ENCODE measurements at places on chromosomes 11 and 22.

- DNase-seq = no peak
Measured at GRCh38 chr11:122140500-122140899, 24.5 kb upstream of the BLID start.

GRCh38 chr22:19482297-19482696 lies 2.6 kb downstream of the CDC45 start:
- no peak for DNase-seq

DNA sequence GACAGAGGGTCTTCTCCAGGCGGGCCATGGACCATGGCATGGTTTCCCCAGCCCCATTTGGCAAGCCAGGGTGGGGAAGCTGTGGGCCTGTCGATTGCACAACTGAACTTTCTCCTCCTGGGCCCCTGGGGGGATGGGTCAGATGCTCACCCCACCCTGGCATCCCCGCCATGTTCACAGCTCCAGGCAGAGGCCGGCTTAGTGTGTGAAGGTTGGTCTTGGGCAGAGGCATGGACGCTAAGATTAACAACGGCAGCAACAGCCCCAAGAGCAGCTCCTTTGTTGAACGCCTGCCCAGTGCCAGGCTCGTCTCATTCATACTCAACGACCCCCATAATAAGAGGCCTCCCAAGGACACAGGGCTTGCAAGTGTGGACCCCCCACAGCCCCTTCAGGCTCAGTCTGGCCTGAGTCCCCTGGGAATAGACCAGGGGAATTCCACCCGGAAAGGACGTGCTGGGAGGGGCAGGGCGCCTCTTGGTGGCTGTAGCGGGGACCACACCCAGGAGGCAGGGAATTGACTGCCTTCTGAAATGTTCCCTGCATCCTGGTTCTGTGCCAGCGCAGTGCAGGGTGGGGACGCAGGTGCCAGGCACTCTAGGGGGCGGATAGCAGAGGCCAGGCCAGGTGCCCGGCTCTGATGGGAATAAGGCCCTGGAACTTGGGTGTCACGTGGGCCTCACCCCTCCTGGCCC lies 8.3 kb downstream of the TSPO start:
- no peak for DNase-seq

DNA sequence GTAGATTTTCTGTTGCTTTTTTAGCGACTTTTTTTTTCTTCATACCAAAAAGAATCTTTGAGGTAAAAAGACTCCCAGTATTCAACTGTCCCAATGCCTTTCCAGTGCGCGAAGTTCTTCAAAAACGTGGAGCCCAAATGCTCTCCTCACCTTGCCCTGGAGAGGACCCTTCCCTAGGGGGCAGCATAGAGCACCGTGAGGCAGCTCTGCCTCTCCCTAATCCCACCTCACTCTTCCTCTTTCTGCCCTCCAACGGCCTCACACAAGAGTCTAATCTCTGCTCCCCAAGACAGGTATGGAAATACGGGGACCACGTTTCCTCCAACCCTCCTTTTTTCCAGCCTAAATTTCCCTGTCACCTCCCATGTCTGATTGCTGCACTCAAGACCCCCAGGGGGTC lies 117.5 kb upstream of the ALX4 start:
- DNase-seq = no peak

DNA sequence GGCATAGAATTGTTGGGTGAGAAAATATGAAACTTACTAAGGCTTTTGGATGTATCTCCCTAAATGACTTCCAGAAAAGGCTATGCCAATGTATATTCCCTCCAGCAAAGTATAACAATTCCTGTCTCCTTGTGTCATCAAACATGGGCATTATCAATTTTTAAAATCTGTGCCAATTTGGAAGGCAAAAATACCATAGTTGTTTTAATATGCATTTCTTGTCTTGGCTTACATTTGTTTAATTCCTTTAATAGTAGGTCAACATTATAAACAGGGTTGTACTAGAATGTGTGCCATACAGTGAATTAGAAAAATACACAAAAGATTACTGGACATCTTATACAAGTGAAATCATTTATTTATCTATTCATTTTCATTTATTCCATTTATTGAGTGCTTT lies 41.6 kb downstream of the DCUN1D5 start:
- no peak for DNase-seq

- no peak for DNase-seq
Measured at GRCh38 chr22:49792107-49792506, 35.6 kb downstream of the BRD1 start.

DNA sequence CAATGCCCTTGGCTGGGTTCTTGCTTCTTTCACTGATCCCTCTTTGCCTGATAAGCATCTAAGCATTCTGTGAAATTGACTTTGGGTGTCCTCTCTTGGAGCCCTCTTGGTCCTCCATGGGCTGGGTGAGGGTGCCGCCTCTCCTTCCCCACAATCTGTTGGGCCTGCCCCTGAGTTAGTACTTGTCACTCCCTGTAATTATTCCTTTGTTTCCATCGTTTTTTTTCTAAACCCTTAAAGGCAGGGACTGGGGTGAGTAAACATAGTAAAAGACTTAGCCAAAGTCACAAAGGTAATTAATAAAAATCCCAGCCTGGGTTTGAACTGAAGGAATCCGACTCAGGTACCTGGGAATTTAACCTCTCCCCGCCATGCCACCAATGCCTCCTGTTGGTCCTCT lies 188.1 kb downstream of the MYO18B start:
- no peak for DNase-seq

GRCh38 chr22:20909543-20910303 lies 7.5 kb upstream of the CRKL start:
- DNase-seq = no peak

DNA sequence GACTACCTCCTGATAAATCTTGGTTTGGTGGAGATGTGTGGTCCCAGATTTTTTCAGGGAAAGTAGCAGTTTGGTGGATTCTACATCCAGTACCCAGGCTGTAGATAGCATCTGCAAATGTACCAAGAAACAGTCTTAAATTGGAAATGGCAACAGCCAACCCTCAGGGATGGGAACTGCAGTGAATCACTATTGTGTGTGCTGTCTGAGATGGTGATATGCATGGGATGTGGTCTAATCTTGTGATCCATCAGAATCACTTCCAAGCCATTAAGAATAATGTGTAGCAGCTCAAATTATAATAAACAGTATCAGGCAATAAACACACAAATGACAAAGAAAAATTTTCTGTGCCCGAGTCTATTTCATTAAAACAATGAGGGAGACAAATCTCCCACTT lies 3.4 kb downstream of the OLFML1 start:
- no peak for DNase-seq

DNA sequence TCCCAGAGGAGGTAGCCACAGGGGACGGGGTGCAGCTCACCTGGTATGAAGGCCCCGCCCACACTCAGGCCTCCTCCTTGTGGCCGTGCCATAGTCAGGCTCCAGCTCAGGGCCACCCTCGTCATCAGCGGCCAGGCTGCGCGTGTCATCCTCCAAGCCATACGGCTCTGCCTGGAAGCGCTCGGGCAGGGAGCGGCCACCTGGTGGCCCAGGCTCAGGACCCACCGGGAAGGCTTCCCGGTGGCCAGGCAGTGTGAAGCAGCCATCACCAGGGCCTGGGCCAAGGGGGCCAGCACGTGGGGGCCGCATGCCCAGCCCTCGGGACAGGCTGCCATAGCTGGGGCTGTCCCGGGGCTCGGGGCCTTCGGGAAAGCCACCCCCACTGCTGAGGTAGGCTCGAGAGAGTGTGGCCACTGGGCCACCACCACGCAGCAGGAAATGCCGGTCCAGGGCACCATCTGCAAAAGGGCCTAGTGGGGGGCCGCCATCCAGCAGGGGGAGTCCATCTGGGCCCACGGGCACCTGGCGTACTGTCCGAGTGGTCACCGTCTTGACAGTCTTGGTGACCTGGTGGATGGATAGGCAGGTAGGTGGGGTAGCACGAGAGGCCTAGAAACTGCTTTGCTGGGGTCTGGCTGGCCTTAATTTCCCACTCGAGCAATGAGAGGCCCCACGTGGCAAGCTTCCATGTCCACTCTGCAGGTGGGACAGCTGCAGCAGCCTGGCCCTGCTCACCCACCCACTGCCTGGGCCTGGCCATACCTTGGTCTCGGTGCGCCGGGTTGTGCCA lies 35.3 kb downstream of the ARVCF start:
- no peak for DNase-seq

GRCh38 chr22:44707752-44708151 lies 5.7 kb downstream of the PRR5 start:
- DNase-seq = no peak

GRCh38 chr11:74702383-74703007 lies 28.7 kb downstream of the CHRDL2 start:
- no peak for DNase-seq

GRCh38 chr11:61800331-61801281 lies 7.9 kb downstream of the FEN1 start:
- no peak for DNase-seq

GRCh38 chr11:95568281-95568680 lies 221.3 kb downstream of the FAM76B start:
- DNase-seq = no peak

DNA sequence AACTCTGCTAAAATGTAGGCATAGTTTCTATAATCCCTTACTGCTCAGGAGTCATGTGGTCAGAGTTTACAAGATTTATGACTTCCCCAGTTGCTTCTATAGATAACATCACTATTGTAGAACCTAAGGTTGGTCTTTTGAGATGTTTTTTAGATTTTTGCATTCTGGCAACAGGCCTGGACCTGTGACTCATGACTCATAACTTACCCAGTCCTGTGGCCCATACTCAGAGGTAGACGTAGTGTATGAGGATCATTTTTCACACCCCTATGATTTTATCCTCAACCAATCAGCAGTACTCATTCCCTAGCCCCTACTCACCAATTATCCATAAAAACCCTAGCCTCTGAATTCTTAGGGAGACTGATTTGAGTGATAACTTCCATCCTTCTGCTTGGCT lies 384.4 kb upstream of the DDI1 start:
- no peak for DNase-seq

DNA sequence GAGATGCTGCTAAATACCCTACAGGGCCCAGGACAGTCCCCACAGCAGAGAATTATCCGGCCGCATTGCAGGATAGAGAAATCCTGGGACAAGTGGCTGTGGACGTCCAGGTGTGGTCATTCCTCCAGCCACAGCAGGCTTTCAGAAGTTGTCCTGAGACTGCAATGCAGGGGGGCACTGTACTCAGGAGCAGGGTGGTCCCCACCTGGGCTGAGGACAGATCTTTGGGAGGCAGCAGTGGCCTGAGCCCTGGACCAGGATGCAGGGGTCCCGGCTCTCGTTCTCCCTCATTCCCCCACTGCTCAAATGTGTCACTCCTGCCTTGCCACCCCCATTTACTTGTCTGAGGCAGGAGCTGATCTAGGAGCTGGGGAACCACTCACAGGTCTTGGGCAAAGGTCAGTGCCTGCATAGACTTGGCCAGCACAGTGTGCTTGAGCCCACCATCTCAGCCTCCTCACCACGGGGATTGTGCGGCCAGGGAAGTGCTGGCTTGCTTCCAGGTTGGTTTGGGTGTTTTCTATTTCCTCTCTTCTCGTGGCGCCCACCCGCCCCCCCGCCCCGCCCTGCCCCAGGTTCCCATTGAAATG lies 15.3 kb downstream of the LINC01488 start:
- DNase-seq = no peak

- DNase-seq = no peak
Measured at GRCh38 chr22:28884747-28885350, 1.5 kb downstream of the ZNRF3 start.

DNA sequence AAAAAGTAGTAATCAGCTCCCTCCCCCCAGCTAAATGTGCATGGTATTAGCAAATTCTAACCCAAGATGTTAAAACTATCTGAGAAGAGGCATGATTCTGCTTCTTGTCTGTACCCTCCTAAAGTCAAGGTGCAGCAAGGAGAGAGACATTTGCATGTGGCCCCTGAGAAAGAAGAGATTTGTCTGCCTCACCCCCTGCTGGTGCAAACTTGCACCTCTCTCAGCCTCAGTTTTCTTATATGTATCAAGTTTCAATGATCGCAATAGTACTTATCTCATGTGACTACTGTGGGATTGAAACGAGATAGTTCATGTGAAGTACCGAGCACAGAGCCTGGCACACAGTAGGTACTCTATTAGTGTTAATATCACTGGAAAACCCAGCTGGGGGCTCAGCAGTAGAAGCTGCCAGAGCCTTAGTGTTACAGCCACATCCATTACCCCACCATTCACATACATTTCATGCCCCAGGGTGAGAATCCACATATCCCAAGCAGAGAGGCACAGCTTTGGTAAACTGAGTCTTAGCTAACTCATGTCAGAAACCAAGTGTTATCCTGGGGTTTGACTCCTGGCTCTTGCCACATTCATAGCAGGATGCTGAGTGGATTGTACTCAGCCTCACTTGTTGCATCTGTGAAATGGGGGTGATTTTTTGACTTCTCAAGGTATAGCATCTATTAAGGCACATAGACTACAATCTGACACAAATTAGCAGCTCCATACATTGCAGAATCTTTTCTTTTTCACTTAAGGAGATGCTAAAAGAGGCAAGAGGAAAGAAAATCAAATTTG lies 24.9 kb downstream of the CD44 start:
- no peak for DNase-seq

DNA sequence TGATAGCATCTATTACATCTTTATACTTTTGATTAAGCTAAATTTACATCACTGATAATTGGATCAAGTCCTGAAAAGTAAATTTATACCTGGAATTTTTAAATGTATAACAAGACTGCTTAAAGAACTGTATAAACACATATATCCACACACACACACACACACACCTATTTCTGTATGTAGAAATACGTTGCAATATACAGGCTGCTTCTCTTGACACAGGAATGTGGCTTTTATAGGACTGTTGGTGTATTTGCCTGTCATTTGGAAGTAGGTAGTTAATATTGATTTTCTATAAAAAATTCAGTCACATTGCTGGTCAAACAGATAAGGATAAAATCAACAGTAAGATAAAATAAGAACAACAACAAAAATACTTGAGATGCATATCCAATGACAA lies 708.5 kb upstream of the RAG2 start:
- no peak for DNase-seq

- no peak for DNase-seq
Measured at GRCh38 chr22:26481694-26482093, 1.9 kb downstream of the HPS4 start.

GRCh38 chr11:35846874-35847273 lies 97.0 kb upstream of the LDLRAD3 start:
- no peak for DNase-seq

DNA sequence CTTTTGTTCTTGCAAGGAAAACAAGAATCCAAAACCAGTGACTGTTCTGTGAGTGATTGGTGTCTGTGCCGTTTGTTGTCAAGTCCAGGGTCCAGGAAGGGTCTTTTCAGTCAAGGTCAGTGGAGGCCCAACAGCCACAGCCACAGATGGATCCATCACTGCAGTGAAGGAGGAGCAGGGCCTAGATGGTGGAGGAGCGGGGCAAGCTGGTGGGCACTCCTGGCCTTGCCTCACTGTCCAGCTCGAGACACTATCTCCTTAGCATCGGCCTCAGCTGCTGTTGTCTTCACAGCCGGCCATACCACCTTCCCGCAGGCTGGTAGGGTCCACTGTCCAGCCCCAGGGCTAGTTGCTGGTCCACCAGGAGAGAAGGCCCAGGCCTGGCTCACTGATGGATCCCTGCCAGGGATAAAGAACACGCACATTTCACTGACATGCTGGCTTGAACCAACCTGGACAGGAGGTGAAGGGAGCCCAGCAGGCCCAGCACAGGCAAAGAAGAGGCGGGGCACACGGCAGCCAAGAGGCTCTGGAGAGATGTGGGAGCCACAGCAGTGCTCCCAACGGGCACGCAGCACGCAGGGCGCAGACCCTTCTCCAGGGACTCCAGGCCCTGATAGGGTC lies 15.2 kb downstream of the POLR3H start:
- no peak for DNase-seq
